ENCODE measurements at places on chromosomes 7 and 10.

DNA sequence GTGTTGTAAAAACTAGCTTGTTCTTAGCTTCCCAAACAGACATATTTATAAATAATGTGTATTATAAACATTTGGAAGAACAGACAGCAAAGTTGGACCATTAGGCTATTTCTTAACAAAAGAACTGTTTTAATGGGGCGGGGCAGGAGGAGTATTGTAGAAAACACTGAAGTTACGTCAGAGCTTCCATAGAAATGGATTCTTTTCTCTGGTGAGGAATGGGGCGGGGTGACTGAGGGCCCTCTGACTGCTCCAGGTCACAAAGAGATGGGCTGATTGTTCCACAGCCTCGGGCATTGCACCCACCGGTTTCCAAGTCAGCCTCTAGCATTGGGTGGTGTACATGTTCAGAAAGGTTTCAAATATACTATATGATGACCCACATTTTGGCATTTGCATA is 36.8 kb upstream of the ADAM12 start:
- DNase-seq = no peak

GRCh38 chr7:136049818-136050461 is 72.8 kb upstream of the MTPN start:
- no peak for DNase-seq

GRCh38 chr10:102504179-102504975 is 605 bp downstream of the SUFU start:
- DNase-seq = peak; percentile 46

DNA sequence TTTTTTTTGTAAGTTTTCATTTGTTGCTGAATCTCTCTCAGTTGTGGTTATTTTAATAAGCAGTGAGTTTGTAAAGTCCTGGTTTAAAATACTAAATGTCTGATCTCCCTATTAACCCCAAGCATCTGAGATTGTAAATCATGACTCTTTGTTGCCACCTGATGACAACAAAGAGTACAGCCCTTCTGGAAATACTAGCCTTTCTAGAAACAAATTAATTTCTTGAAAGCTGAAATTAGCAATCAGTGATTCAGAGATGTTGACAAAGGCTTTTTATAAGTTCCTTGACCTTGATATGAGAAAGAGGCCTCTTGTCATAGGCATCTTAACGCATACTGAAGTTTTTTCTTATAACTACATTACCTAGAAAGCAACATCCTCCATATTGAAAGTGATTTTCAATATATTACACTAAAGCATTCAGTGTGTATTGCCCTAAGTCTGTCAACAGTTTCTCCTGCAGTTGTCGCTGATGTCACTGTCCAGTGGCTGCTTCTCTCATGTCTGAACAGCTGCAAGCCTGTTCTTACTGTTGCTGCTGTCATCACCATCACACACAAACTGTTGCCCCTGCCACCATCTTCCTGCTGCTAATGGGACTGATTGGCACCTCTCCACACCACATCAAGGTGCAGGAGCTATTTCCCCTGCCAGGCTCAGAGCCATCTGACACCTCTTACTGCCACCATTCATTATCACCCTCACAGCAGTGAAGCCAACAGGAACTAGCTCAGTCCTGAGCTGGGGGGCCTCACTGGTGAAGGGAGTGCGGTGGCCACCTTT is 95.1 kb upstream of the LRGUK start:
- no peak for DNase-seq

GRCh38 chr7:25134358-25135010 is 9.4 kb upstream of the CYCS start:
- no peak for DNase-seq

DNA sequence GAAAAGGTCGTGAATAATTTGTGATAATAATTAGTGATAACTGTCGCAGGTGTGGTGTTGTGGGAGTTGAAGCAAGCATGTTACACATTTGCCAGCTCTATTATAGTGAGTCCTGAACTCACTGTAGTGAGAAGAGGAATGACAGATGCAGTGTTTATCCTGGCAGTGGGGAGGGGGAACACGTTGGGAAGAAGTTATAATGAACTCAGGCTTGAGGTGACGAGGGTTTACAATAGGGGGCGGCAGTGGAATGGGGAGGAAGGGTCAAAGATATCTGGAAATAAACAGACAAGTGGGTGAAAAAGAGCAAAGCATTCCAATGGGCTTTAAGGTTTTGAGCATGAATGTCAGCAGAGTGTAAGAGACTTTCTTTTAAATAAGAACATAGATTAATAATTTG is 49.6 kb downstream of the ITPRID1 start:
- no peak for DNase-seq

- no peak for DNase-seq
Measured at GRCh38 chr10:104349623-104350126, 4.0 kb upstream of the CFAP58 start.

GRCh38 chr10:44173608-44173894 is 211.3 kb downstream of the CXCL12 start:
- no peak for DNase-seq

- no peak for DNase-seq
Measured at GRCh38 chr7:1661461-1661860, 8.6 kb upstream of the ELFN1 start.

DNA sequence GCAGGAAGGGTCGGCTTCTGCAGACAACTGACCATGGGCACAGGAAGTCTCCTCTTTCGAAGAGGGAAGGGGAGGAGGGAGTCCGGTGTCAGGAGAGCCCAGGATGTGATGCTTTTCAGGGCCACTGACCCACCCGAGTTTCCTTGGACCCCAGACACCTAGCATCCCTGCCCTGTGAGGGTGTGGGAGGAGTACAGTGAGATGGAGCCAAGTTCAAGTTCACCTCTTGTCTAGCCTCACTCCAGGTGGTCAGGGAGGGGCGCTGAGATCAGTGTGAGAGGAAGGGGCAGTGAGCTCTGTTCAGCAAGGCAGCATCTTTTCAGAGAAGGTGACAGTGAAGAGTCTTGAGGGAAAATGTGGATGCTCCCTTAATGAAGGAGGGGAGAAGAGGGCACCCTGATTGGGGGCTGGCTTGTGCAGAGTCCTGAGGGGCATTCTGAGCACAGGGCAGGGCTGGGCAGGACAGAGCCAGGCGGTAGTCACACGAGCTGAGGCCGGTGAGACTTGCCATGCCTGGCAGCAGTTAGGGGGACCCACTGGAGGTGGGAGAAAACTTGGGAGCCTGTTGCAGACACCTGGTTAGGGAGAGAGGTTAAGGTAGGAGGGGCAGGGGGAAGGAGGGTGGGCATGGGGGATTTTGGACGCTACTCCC is 49.7 kb downstream of the ADCY1 start:
- no peak for DNase-seq

- peak; percentile 55 for DNase-seq
Measured at GRCh38 chr7:6640246-6640721, 3.2 kb downstream of the ZNF316 start.

DNA sequence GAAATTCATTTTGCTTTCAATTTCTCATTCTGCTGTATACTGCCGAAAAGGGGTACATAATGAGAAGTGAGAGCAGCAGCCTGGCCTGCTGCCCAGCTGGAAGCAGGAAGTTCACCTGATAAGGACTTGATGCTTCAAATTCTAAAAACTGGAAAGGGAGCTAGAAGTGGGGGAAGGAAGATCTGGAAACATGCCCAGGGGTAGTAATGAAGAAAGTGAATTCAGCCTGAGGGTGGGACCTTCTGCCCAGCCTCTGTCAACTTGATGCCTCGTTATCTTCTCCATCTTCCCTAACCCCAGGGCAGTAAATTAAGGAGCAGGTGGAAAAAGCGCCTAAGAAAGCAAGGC is 69.4 kb downstream of the ARMH3 start:
- no peak for DNase-seq

- no peak for DNase-seq
Measured at GRCh38 chr10:100970914-100971811, 1.9 kb downstream of the SEMA4G start.

Data from activated CD4-positive, alpha-beta T cell treated with anti-CD3 and anti-CD28 coated beads, Interleukin-2, amount 50 U/mL, for 48 hours (primary cell).